ENCODE measurements at places on chromosomes 6 and 20.
A peak's percentile ranks its signal among the peaks of the same experiment; 100 is the strongest.

DNA sequence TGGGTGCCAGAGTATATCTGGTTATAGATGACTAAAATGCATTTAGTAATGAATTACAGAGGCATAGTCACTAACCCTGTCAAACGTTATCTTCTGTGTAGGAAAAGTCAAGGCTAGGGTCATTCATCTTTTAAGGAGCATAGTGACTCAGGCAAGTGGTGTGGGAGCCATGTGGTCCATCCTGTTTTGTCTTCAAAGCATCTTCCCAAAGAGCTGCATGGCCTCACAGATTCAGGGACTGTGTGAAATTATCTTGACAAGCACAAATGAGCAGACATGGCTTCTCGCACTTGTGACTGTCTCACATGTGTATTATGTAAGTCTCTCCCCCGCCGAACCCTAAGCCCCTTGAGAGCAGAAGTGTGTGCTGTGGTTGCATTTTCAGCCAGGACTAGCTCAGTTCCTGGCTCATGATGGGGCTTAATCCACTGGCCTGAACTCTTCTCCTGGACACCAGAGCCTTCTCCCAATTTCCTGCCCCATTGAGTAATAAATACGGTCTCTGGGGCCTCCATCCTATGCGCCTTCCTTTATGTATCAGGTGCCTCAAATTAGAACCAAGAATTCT is 769.1 kb downstream of the QKI start:
- no peak for DNase-seq

GRCh38 chr6:83592770-83593394 is 80.5 kb downstream of the PRSS35 start:
- peak; percentile 2 for DNase-seq

- DNase-seq: no peak
Observed at GRCh38 chr6:170082531-170083187, 208.2 kb downstream of the DLL1 start.

GRCh38 chr6:159390381-159390780 is 221.2 kb downstream of the FNDC1 start:
- DNase-seq: no peak

- DNase-seq: peak; percentile 45
Observed at GRCh38 chr20:49948809-49949507, 12.8 kb downstream of the RNF114 start.

DNA sequence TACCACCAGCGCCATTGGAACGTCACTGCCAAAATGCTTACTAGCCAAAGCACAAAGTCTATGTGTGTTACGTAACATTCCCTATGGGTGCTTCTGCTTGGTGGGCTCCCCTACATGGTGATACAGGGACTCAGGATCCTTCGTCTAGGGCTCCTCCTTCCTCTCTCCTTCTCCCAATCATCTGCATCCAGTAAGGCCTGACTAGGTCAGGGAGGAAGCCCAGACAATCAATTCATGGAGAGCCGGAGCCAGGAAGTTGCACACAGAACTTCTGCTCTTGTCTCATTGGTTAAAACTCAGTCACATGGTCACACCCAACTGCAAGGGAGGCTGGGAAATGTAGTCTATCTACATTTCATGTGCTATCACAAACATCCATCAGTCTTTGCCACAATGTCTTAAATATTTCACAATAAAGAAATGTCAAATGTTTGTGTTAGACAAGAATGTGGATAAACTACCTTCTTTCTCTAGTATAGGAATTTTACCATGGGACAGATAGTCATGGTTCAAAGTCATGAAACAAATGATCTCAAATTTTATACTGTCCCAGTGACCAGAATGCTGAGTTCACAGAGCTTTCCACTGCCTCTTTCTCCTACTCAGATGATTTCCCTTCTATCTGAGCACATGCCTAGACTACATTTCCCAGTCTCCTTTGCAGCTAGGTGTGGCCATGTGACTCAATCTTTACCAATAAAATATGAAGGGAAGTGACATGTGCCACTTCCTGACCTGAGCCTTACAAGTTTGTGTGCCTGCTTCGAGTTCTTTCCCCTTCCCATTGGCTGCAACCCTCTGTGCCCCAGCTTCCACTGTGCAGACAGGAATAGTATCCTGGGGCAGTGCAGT is 9.3 kb upstream of the KCNK15 start:
- no peak for DNase-seq

GRCh38 chr20:47493175-47493962 is 8.3 kb upstream of the NCOA3 start:
- peak; percentile 49 for DNase-seq

DNA sequence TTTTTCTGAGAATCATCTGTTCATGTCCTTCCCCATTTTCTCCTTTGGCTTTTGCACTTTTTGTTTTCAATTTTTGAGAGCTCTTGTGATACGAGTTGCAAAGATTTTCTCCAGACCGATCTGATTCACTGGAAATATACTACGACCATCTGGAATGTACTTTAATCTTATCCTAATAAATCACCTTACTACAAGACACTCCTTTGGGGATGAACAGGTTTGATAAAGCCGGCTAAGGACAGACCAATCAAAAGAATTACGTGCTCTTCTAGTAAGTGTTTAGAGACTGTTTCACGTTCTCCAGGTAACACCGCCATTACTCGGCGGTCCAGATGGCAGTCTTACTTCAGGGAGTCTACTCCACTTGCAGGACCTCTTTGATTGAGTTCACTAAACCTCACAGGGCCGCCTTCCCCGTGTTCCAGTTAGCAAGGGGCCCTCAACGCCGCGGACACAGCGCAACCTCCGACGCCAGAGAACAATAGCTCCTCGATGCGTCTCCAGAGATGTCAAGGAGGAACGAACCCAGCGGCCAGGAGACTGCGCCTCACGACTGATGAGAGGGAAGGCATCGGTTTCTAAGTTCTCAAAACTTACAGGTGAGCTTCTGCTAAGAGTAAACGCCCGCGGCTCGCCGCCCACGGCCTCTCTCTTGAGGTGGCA is 920 bp upstream of the WTAP start:
- DNase-seq: no peak

GRCh38 chr6:151185148-151185547 is 54.6 kb upstream of the AKAP12 start:
- DNase-seq: no peak

DNA sequence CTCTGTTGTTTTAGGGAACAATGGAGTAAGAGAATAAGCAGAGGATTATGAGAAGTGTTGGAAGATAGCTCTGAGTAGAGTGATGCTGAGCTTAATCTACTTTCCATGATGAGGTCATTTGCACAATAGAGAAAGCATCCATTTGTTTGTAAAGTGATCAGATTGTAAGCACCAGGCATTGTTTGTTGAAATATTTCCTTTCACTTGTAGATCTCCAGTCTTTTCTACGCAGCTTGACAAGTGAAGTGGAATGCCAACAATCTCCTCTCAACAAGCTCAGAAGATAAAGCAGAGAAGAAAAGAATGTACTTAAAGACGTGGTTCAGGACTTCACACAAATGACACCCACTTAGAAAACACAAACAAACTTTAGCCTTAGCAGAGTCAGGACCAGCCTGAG is 80.1 kb upstream of the MARCKS start:
- no peak for DNase-seq

- no peak for DNase-seq
Observed at GRCh38 chr6:111985202-111985731, 68.6 kb upstream of the CCN6 start.

- DNase-seq: no peak
Observed at GRCh38 chr6:10514049-10514780, 6.9 kb upstream of the GCNT2 start.

GRCh38 chr20:38219006-38219950 is 41.3 kb downstream of the KIAA1755 start:
- no peak for DNase-seq

GRCh38 chr20:23233341-23233740 is 117.2 kb upstream of the NXT1 start:
- no peak for DNase-seq

DNA sequence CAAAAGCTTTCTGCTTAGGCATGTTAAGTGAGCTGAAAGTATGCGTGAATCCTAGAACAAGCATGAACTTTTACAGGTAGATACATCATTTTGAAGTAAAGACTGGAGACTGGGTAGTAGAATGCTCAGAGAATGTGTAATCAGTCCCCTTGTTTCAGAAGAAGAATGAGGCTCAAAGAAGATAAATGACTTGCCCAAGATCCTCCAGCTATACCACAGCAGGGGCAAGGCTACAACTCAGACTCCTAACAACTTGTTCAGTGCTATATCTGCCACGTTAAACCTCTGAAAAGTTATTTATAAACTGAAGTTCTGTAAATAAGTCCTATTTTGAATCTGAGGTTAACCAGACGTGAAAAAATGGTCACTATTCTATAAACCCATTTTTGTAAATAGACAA is 2.9 kb downstream of the RIPOR2 start:
- no peak for DNase-seq

DNA sequence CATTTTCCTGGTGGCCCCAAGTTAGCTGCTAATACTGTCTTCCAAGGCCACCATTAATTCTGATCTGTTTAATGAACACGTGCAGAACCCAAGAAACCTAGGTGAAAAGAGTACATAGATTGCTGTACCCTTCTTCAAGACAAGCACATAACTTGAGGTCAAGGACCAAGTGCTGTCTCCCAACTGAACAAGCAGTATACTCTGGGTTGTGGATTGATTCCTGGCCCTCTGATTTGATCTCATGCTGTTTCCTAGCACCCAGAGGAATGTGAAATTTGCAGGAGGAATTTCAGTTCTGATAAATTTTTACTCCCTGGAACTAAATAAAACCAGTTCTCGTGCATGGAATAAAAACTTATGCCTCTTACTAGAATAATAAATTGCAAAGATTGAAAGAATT is 75.6 kb downstream of the MTFR2 start:
- no peak for DNase-seq

- no peak for DNase-seq
Observed at GRCh38 chr20:9454791-9455190, 59.6 kb upstream of the LAMP5 start.
